HepG2 (cell line): ENCODE measurements at places on chromosomes 1 and 21. TPM values are rescaled to one million over a fixed set of nuclear protein-coding genes. Genes with fewer than 3 reads are reported as not detected.

The SMIM11 gene
- 6.4 and 33.6 TPM in 2 replicates for total RNA-seq

The FAM177B gene
- total RNA-seq = not detected in 2 replicates

The ADCY10 gene
- 0.02 and 0.03 TPM in 2 replicates for total RNA-seq

The KLHL20 gene
- 14.3 and 18.8 TPM in 2 replicates for total RNA-seq

The KCNA2 gene
- not detected in 2 replicates for total RNA-seq
